ENCODE measurements at places on chromosomes 5 and 9.
A peak's percentile ranks its signal among the peaks of the same experiment; 100 is the strongest.

GRCh38 chr9:132147331-132147730 is 14.5 kb upstream of the NTNG2 start:
- DNase-seq, result no peak

GRCh38 chr5:79990598-79991507 is at the start of gene MTX3:
Gene MTX3 (minus strand): TSS chr5:79991262. CDS start chr5:79991238, 24 bp downstream.
- peak; percentile 81 for DNase-seq

GRCh38 chr9:84315278-84315877 is 25.2 kb downstream of the SLC28A3 start:
- DNase-seq, result peak; percentile 23

DNA sequence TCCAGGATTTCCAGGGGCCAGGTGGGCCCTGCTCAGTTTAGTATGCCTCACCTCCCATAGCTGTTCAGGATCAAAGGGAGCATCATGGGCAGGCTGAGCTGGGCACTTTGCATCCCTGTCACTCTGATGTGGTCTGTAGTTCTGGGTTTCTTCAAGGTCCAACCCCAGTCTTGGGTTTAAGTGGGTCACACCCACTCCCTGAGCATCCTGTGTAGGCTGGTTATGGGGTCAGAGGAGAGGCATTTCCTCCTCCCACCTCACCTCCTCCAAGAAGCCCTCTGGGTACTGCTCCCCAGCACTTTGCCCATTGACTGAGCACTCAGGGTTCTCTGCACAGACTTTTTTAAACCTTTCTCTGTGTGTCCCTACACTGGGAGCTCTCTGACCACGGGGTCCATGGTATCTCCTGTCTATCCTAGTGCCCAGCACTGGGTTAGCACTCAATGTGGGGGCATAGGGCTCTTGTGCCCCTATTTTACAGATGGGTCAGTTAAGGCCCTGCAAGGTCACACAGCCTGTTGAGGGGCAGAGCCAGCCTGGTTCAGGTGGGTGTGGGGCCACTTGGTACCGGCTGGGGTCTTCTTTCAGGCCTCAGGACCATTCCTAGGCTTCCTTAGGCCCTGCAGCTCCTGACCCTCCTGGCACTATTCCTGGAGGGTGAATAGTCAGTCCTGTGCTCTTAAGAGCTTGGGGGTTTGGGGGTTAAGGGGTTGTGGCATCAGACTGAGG is 19.0 kb downstream of the CXXC5 start:
- no peak for DNase-seq

GRCh38 chr9:132663117-132663516 is 6.7 kb downstream of the DDX31 start:
- DNase-seq, result no peak

GRCh38 chr5:95727764-95728191 is 3.4 kb upstream of the RHOBTB3 start:
- no peak for DNase-seq

- DNase-seq, result no peak
Measured at GRCh38 chr5:131276072-131276471, 12.2 kb downstream of the CDC42SE2 start.

DNA sequence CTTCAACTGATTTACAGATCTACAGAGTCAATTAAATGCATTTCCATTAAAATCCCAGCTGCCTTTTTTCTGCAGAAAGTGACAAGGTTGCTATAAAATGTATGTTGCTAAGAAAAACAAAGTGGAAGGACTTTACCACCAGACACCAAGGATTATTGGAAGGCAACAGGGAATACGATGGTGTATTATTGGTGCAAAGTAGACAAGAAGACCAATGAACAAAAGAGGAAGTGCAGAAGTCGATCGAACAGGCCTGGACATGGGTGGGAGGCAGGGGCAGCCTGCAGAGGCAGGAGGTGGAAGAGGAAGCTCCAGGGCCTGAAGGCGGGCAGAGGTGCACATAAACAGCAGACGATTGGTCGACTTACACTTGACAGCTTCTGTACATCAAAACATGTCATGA is 10.6 kb upstream of the SLC6A19 start:
- DNase-seq, result no peak

GRCh38 chr5:97838214-97838613 is 655.2 kb upstream of the RIOK2 start:
- DNase-seq, result no peak

DNA sequence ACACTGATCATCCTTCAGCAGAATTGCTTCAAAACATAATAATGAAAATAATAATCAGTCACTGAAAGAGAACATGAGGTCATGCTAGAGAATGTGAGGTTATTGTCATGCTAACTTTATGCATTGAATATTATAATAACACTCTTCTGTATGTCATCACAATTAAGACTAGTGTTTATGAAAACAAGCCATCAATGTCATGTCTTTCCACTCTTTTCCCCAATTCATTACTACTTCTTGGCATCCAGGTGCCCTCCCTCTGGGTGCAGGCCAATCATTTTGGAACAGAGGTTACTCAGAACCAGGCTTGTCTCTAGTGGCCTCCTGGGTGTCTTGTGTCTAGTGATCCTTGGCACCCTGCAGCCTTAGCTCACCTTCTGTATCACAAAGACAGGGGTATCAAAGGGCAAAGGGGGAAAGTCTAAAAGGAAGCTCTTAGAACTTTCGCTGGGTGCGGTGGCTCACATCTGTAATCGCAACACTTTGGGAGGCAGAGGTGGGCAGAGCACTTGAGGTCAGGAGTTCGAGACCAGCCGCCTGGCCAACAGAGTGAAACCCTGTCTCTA is 217.6 kb upstream of the PIK3R1 start:
- no peak for DNase-seq

- no peak for DNase-seq
Measured at GRCh38 chr9:128077847-128078503, 9.9 kb downstream of the SLC25A25 start.

DNA sequence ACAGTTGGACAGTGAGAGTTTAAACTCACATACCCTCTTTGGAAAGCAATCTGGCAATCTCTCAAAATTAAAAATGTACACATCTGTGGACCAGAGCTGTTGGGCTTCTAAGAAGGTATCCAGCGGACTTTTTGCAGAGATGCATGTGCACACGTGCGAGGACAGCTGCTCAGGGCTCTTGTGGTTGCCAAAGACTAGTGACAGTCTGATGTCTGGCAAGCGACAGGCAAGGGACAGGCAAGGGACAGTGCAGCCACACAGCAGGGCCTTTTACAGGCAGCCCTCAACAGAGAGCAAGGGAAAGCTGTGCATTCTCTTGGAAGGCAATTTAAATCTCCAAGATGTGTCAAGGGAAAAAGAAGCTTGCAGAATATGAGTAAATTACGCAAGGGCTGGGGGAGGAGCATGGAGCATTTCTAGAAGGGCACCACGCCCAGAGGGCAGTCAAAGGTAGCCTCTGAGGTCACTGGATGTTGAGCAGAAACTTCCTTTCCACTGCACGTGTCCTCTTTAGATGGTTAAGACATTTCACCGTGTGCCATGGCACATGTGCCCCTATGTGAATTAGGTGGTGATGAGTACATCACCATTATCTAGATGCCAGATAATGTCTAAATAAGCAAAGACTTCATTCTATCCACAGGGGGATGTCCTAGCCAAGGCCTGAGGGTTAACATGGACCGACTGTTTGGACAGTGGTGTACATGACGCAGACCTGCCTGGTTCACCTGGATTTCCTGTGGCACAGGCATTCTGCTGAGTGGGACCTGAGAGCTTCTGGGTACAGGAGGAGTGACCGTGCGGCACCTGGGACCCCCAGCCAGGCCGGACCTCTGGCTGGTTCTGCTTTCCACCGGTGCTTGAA is 9.1 kb downstream of the GFPT2 start:
- DNase-seq, result no peak

- no peak for DNase-seq
Measured at GRCh38 chr9:90898228-90898627, 96.6 kb downstream of the SYK start.

DNA sequence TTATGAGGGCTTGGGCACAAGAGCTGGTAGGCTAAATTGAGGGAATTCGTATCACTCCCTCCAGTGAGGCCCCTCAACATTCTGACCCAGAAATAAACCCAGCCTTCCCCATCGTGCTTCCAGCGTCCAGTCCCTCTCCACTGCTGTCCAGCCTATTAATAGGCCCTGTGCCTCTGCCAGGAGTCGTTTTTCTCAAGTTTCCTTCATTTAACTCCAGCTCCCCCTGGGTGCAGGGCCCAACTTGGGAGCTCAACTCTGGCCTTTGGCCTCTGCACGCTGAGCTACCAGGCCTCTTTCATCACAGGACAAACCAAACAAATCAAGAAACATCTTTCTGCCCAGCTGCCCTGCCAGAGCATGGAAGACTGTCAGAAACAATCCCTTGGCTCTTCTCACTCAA is 10.0 kb downstream of the HBEGF start:
- DNase-seq, result no peak

GRCh38 chr5:72302171-72302570 is 17.9 kb downstream of the MRPS27 start:
- no peak for DNase-seq

- no peak for DNase-seq
Measured at GRCh38 chr9:5832071-5832537, 813 bp downstream of the ERMP1 start.

- no peak for DNase-seq
Measured at GRCh38 chr9:134620751-134621557, 20.6 kb upstream of the COL5A1 start.

- DNase-seq, result no peak
Measured at GRCh38 chr9:33151007-33151557, 16.1 kb downstream of the B4GALT1 start.

DNA sequence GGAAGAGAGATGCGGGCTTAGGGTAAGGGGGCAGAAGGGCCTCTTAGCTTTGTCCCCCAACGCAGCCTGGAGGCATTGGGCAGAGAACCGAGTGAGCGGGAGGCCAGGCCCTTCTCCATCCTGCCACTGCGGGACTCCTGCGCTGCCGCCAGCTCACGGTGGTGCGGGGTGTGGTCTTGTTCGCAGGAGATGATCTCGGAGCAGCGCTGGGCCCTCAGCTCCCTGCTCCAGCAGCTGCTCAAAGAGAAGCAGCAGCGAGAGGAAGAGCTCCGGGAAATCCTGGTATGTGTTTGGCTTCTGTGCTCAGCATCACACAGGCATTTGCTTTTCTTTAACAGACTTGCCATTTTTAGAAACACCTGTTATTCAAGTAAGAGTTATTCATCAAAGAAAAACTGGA is 41.3 kb downstream of the LRSAM1 start:
- DNase-seq, result no peak

DNA sequence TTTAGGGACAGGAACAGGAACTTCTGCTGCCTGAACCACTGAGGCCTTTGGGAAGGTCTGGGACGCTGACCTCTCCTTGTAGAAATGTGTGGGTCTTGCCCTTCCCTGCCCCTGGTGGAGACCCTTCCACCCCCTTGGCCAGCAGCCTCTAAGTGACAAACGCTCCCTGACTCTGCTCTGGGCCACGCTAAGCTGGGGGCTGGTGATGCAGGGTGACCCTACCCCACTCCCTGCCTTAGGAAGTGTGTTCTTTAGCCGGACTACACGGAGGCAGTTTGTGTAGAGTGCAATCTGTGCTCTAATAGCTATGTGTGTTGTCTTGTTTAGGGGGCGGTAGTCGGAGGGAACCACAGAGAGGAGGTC is 123.0 kb downstream of the COL23A1 start:
- no peak for DNase-seq

DNA sequence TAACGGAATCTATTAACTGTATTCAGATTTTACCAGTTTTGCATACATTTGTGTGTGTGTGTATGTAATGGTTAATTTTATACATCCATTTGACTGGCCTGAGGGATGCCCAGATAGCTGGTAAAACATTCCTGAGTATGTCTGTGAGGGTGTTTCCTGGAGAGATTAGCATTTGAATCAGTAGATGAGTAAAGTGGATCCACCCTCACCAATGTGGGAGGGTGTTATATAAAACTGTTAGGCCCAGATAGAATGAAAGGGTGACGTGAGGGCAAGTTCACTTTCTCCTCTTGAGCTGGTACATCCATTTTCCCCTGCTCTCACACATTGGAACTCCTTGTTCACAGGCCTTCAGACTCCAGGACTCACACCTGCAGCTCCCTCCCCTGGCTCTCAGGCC is 88.7 kb downstream of the EMB start:
- no peak for DNase-seq

DNA sequence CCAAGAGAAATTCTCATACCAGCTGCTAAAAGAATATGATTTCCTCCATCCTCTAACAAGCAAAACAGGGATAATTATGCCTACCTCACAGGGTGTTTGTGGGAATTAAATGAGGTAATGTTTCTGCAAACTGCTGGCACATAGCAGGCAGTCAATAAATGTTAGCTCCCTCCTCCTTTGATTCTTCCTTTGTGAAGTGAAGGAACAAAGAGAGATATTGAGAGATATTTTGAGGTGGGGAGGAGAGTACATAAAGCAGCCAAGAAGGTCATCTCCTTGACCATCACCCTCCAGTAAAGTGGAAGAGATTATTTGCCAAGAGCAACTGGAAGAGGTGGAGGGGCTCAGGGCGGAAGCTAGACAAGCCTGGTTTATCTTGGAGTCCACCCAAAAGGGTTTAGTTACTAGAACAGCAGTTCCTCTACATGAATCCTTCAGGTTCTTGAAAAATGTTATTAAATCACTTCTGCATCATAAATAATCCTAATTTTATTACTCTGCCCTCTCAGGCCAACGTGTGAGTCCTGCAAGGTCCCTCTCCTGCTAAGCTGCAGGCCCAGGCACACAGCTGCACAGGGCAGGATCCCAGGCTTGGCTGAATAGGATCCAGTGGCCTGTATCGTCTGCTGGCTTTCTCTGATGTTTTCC is 35.0 kb upstream of the TLE1 start:
- DNase-seq, result no peak

- no peak for DNase-seq
Measured at GRCh38 chr5:73637565-73637964, 11.6 kb downstream of the ARHGEF28 start.

DNA sequence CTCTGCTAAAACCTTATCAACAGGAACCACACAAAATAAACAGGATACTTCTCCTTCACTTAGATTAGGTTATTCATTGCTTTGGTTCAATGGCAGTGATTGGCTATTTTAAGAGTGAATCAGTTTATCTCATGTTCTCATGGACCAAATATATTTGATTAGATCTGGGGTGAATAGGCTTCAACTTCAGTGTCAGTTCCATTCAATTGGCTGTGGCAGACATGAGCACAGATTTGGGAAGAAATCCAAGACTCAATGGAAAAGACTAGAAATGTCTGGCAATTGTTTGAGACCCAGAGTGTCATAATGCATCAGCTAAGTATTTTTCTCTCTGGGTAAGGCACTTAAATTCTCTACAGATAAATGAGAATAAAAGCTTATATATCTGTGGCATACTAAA is 37.1 kb downstream of the CDH18 start:
- DNase-seq, result no peak

- DNase-seq, result no peak
Measured at GRCh38 chr5:130528474-130528873, 624.2 kb downstream of the CHSY3 start.

- no peak for DNase-seq
Measured at GRCh38 chr5:53478411-53479044, 1.9 kb upstream of the FST start.
